ENCODE measurements at places on chromosomes 12 and 14.

DNA sequence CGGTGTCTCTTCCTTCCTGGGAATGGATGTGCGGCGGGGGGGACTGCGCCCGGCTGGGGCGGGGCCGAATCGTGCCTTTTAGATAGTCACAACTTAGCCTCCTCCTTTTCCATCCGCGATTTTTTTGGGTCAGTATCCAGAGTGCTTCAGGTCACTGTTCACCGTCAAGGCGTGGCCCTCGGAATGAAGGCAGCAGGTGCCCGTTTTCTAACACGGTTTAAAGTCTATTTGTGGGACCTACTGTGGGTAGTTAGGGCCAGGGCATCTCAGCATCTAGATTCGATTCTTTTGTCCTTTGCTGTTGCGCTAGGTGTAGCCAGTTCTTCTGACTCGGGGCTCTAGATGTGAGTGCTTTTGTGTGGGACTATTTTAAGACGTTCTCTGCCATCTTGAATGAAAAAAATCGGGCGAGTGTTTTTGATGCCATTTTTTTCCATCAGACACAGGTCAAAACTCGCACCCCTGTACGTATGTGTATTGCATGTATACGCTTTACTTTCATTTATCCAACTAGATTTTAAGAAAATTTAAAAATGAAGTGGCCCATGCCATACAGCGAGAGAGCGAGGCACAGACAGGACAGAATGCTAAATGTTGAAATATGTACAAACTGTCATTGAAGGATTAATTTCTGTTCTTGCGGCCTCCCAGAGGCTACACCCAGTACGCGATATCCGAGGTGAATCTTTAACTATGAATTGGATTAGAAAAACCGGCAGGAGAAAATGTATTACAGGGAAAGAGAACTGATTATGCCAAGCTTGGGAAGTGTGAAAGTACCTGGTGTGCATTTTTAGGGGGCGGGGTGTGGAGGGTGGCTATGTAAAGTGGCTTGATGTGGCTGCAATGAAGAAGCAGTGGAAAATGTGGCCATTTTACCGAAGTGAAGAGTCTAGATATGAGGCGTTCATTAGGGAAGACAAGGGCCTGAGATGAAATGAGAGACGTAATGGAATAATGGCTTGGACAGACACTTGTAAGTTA is 835 bp downstream of the VEZT start:
- peak; percentile 61 for DNase-seq

GRCh38 chr14:21073921-21074320 is 3.8 kb downstream of the ARHGEF40 start:
- DNase-seq = no peak

DNA sequence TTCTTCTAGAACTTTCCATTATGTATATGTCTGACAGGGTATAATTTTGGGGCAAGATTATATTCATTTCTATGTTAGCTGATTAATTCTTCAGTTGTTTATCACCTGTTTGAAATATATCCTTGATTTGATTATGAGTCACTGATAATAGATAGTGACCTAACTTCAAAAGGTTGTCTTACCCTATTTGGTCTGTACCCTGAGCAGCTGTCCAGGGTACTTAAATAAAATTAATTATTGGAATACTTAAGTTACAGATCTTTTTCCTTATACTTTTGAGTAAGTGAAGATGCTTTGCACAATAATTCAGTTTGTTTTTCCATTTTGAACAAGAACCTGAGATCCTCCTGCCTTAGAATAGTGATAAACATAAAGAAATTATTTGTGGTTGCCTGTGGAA is 13.2 kb upstream of the NPAS3 start:
- no peak for DNase-seq

- DNase-seq = no peak
Measured at GRCh38 chr12:86194721-86195120, 61.5 kb downstream of the MGAT4C start.

DNA sequence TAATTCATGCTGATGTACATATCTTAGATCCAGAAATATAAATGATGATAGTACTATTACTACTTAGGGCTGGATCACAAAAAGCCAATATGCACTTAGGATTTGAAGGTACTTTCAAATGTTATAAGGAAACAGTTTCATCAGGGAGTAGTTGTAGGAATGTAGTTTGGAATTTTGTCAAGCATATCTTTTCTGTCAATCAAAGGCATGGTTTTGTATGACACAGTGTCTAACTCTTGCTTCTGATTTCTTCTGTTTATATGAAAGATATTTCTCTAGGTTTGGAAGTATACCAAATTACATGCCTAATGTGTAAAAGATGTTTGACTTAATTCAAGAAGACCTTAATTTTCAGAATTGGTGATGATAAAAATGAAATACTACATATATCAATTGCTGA is 135.7 kb downstream of the RAD51B start:
- no peak for DNase-seq

- DNase-seq = no peak
Measured at GRCh38 chr12:71036526-71036925, 116.0 kb upstream of the PTPRR start.

- DNase-seq = no peak
Measured at GRCh38 chr14:61179061-61179690, 102.0 kb downstream of the TMEM30B start.

DNA sequence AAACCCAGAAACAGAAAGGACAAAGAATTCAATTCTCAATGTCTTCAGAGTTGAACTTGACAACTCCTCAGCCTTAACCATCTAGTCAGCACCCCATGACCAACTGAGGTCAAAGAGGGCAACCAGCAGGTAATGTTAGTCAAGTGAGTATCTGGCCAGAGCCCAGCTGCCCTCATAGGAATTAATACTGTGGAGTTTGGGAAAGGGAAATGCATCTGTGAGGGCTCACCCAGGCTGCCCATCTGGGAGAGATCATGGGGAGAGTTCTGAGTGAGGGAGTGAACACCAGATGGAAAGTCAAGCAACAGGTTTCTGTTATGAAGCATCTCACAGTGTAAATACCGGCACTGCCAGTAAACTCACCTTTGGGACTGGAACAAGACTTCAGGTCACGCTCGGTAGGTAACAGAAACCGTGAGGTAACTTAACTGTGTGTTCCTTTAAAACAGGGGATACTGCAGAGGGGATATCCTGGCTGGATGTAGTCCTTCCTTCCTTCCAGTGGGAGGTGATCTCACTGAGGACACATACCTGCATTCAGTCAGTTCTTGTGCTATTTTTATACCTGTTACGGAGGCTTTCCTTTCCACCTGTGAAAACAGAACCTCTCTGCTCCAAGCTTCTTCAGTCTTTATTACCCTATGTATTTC is 94.4 kb downstream of the DAD1 start:
- DNase-seq = peak; percentile 61

DNA sequence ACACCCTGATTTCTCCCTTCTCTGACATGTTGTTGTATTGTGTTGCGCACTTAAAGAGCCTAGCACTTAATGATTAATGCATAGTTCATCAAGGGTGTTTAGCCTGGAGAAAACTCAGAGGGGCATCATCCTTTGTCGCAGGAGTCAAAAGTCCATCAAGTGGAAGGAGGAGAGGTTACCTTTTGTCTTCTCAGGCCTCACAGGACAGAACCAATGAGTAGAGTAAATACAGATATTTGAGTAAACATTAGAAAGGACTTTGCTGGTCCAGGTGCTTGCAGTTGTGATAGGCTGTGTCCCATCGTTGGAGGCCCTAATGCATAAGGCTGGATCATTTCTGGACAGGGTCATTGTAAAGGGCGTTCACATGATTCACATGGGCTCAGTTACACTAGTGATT is 430.9 kb downstream of the PCNX1 start:
- DNase-seq = no peak

DNA sequence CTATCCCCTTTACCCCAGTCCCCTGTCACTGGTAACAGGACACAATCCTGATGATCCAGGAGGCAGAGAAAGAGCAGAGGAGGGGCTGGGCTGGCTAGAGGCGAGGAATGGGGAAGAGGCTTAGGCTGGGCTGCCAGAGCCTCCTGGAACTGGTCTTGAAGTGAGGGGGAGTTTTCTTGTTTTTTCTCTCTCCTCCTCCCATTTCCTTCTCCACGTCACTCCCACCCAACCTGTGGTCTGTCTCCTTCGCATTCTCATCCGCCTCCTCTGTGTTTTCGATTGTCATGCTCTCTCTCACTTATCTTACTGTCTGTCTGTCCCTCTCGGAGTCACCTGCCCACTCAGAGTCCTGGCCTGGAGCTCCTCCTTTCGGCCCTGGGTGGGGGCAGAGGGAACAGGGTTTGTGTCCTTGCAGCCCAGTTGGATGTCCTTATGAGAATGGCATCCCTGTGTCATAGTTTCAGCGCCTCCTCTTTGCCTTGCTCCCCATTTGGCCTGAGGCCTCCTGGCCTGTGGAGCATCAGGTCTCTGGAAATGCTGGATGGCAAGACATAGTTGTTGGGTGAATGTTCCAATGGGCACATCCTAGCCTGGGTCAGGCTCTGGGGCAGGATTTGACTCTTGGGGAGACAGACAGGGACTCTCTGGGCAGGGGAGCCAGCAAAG is 3.4 kb upstream of the KRT80 start:
- DNase-seq = no peak

GRCh38 chr14:99616832-99617800 is 13.1 kb upstream of the CCDC85C start:
- no peak for DNase-seq

DNA sequence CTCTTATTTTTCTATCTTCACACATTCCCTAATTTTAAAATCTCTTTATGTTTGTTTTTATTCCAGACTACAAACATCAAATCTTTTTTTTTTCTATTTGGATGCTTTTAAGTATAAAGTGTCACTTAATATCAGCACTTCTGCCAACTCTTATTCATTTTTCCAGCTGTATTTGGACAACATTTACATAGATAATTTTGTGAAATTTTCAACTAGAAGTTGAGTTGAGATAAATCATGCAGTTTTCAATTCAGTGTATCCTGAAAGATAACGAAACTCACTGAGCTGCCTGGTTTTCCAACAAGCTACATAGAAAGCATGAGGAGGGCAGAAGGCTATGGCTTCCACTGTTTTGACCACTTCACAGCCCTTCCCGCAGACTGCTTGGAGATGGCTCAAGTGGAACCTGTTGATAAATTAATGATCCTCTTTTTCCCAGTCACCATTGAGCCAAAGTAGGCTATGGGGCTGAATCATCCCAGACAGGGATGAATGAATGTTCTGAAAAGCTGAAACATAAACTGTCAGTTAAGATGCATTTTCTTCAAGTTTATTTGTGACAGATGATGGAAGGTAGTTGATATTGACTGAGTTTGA is 213.9 kb downstream of the RAD51B start:
- DNase-seq = no peak

GRCh38 chr12:19410211-19410610 is 29.1 kb upstream of the AEBP2 start:
- no peak for DNase-seq

- DNase-seq = no peak
Measured at GRCh38 chr14:76786601-76787000, 25.3 kb downstream of the VASH1 start.

DNA sequence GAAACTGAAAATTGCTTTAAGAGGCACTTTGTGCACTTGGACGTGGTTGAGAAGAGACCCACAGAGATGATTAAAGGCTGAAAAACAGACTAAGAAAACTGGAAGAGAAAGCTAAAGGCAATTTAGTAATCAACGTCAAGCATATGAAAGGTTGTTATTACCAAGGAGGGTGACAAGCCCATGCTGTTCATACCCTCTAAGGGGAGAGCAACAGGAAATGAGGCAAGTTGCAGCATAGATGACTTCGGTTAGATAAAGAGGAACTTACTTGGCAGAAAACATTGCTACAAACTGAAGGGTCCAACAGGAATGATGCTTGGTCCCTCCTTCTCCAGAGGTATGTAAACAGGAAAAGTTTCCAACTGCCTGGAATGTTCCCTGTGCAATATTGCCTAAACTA is 107.8 kb downstream of the DUSP6 start:
- DNase-seq = no peak

GRCh38 chr12:111192647-111193046 is 176.2 kb downstream of the PHETA1 start:
- DNase-seq = no peak

GRCh38 chr12:51512438-51512837 is 78.6 kb upstream of the SCN8A start:
- DNase-seq = no peak

DNA sequence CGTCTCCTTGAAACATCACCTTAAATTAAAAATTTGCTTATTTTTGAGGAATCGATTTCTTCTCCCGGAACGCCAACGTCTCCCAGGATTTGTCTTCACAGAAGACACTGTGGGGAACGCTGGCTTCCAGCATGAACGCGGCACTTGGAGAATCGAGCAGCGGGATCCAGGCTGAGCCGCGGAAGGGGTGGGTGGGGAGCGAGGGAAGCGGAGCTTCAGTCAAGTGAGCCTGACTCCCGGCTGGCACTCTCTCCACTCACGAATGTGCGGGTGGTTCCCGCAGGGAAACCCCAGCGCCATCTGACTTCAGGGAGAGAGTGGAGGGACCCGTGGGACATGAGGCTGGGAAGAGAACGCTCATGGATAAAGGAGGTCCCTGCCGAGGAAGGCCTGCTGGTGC is 506.0 kb upstream of the TMEM132C start:
- DNase-seq = no peak

GRCh38 chr14:90778571-90779255 is 37.5 kb downstream of the TTC7B start:
- DNase-seq = no peak

DNA sequence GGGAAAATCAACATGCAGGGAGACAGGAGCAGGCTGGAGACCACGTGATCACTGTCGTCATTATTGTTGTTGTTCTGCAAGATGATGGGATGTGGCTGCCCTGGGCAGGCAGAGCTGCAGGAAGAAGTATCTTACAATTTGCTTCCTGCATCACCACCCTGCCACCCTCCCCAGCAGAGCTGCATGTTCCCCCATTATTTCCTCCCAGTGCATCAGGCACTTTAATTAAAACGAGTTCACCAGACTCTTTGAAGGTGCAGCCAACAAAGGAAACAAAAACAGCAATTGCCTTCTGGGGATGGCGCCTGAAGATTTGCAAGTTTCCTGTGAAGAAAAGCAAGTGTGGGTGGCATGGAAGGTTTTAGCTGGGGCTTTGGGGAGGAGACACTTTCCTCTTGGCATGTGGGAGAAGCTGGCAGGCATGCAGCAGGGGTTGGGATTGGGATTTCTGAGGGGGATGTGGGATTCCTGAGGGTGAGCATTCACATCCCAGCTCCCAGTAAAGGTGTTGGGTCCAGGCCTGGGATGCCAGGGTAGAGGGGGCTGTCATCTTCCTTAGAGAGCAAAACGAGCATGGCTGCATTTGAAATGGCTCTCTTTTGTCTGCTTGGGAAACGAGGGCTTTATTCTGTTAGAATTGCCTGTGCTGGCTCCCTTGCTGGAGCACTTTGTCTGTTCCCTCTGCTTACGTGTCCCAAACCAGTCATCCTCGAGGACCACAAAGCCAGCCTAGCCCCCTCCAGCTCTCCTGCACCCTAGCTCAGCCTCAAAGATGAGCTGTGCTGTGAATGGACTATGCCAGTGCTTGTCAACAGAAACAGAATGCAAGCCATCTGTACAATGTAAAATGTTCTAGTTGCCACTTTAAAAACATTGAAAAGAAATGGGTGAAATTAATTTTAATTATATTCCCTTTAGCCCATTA is 11.5 kb upstream of the C14orf132 start:
- no peak for DNase-seq

- no peak for DNase-seq
Measured at GRCh38 chr14:36176524-36176923, at the start of gene PTCSC3. Gene PTCSC3, minus strand, starts transcription at chr14:36176722.

- no peak for DNase-seq
Measured at GRCh38 chr14:32677129-32677780, 261.4 kb upstream of the NPAS3 start.

Data from activated CD8-positive, alpha-beta memory T cell treated with anti-CD3 and anti-CD28 coated beads for 24 hours (primary cell).